Endothelial cell (in vitro differentiated cells): ENCODE measurements at places on chromosomes 6 and 20. TPM values are rescaled to one million over a fixed set of nuclear protein-coding genes. Genes with fewer than 3 reads are reported as not detected.

DNA sequence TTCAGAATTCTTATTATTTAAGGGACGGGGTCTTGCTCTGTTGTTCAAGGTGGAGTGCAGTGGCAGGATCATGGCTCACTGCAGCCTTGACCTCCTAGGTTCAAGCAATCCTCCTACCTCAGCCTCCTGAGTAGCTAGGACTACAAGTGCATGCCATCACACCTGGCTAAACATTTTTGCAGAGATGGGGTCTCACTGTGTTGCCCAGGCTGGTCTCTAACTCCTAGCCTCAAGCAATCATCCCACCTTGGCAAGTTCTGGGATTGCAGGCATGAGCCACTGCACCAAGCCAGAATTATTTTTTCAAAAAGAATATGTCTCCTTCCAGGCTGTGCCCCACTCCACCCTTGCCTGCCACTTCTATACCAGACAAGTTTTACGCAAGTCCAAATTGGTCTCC is 190.1 kb upstream of the SUPT3H start:
- H3K4me3 ChIP-seq: no peak overlapping the region
- no peak for DNase-seq
- no peaks in the 10 kb centered on the region for H3K36me3 ChIP-seq
- no peaks in the 10 kb centered on the region for H3K27me3 ChIP-seq
- H3K4me1 ChIP-seq: peaks cover 11% of the 10 kb centered on the region

- H3K27ac ChIP-seq: no peak overlapping the region
- peaks cover 1% of the 10 kb centered on the region for H3K4me1 ChIP-seq
- H3K27me3 ChIP-seq: peaks cover 9% of the 10 kb centered on the region
- H3K36me3 ChIP-seq: peaks cover 34% of the 10 kb centered on the region
- no peak overlapping the region for H3K4me3 ChIP-seq
Measured at GRCh38 chr20:57649617-57650015, 29.4 kb upstream of the ZBP1 start.

DNA sequence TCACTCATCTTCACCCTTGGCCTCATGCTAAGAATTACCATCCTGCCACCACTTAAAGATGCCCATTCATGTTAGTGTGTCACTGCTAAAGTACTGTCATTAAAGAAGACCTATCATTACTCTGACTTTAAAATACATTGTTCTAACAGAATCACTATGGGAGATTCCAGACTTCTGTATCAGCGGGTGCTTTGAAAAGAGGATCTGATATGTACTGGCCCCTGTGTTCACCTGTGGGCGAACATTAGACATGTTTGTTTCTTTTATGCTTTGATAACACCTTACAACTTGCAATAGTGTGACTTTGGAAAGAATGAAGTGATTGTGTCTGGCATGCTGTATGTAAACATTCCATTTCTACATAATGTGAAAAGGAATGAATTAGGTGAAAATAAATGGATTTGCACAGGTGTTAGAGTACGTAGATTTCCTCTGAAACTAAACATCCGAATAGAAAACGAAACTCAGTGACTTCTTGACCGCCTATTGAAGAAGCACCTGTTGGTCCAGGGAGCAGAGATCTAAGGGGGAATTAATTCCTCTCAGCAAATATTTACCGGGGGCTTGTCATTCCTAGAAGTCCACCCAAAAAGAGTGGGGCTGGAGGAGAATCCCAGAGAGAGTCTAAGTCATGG is 132.3 kb downstream of the CARMIL1 start:
- peaks cover 2% of the 10 kb centered on the region for H3K27me3 ChIP-seq
- peaks cover 42% of the 10 kb centered on the region for H3K4me1 ChIP-seq
- peak overlapping the region; percentile 50 for H3K27ac ChIP-seq
- no peaks in the 10 kb centered on the region for H3K36me3 ChIP-seq
- DNase-seq: no peak

GPLD1 gene
- 1.2 TPM for total RNA-seq

DNA sequence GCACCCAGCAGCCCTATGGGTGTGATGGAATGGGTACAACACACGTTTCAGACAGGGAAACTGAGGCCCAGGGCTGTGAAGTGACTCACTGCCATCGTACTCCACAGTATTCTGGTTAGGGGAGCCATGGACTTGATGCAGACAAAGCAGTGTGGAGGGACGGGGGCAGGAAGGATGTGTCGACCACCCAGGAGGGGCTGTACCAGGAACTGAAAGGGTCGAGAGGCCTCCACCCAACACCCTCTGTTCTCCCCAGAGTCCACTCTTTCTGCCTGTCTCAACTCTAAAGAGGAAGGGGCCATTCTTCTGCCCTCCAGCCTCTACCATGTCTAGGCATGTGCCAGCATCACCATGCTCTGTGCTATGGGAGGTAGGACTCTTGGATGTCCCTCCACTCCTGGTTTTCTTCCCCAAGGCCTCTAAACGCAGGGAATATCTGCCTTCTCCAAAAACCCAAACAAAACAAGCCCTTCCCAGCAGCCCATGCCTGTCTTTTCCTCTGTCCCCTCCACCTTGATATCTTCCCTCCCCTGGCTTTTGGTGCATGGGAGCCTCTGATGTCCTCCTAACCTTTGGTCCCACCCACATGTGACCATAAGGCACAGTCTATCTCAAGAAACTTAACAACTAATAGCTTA is 7.4 kb downstream of the SLC22A1 start:
- H3K4me1 ChIP-seq: peaks cover 5% of the 10 kb centered on the region
- no peak overlapping the region for H3K4me3 ChIP-seq
- peaks cover 6% of the 10 kb centered on the region for H3K27me3 ChIP-seq
- DNase-seq: no peak
- H3K36me3 ChIP-seq: peaks cover 15% of the 10 kb centered on the region

PSORS1C2 gene
- 0.38 TPM for total RNA-seq

DTD1 gene
- total RNA-seq: 31.0 TPM

- DNase-seq: no peak
- H3K4me3 ChIP-seq: no peak overlapping the region
- H3K36me3 ChIP-seq: peaks cover 9% of the 10 kb centered on the region
- no peaks in the 10 kb centered on the region for H3K4me1 ChIP-seq
- no peak overlapping the region for H3K27ac ChIP-seq
- H3K27me3 ChIP-seq: no peaks in the 10 kb centered on the region
Measured at GRCh38 chr20:62254021-62254724, 15.9 kb downstream of the OSBPL2 start.

DNA sequence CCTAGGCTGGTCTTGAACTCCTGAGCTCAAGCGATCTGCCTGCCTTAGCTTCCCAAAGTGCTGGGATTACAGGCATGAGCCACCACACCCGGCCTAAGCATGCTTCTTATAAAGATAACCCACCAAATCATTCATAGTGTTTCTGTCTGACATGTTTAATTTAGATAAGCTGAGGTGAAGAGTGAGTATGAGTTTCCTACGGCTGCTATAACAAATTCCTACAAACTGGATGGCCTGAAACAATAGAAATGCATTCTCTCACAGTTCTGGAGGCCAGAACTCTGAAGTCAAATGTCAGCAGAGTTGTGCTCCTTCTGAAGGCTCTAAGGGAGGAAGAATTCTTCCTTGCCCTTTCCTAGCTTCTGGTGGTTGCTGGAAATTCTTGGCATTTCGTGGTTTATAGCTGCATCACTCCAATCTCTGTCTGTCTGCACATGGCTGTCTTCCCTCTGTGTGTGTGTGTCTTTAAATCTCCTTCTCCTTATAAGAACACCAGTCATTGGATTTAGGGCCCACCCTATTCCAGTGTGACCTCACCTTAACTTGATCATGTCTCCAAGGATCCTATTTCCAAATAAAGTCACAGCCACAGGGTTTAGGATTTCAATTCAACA is 29.9 kb downstream of the MAPK13 start:
- H3K27ac ChIP-seq: no peak overlapping the region
- DNase-seq: no peak
- H3K36me3 ChIP-seq: no peaks in the 10 kb centered on the region
- H3K27me3 ChIP-seq: no peaks in the 10 kb centered on the region
- no peak overlapping the region for H3K4me3 ChIP-seq
- H3K4me1 ChIP-seq: no peaks in the 10 kb centered on the region

GRCh38 chr6:156866220-156867015 is 89.2 kb downstream of the ARID1B start:
- peaks cover 13% of the 10 kb centered on the region for H3K27me3 ChIP-seq
- H3K4me3 ChIP-seq: peak overlapping the region; percentile 17
- H3K4me1 ChIP-seq: peaks cover 69% of the 10 kb centered on the region
- peak overlapping the region; percentile 83 for H3K27ac ChIP-seq

DNA sequence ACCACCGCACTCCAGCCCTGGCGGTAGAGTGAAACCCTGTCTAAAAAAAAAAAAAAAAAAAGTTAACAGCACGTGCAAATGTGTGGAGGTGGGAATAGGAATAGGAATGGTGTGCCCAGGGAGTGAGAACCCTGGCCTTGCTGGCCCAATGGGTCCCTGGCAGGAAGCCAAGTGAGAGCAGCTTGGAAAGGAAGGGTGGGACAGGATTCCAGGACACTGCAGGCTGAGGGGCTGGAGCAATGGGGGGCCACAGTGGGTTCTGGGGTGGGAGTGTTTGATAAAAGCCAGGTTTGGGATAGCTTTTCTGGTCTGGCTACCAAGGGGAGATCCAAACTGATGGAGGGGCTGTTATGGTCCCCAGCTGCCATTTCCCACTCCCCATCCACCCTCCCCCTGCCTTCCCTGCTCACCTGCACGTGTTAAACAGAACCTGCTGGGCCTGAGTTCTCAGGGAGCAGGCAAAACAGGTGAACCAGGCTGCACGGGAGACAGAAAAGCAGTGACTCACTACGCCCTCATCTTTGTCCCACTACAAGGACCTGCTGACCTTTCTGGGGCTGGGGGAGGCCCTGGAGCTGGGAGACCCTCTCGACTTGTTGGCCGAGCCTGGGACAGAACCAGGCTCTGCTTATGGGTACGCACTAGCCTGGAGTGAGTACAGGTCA is 3.3 kb downstream of the SUN5 start:
- DNase-seq: no peak
- H3K4me3 ChIP-seq: no peak overlapping the region
- no peaks in the 10 kb centered on the region for H3K36me3 ChIP-seq
- no peak overlapping the region for H3K27ac ChIP-seq
- no peaks in the 10 kb centered on the region for H3K4me1 ChIP-seq

GRCh38 chr6:168387911-168388310 is 53.1 kb upstream of the SMOC2 start:
- no peak overlapping the region for H3K27ac ChIP-seq
- no peak overlapping the region for H3K4me3 ChIP-seq
- peaks cover 24% of the 10 kb centered on the region for H3K4me1 ChIP-seq
- H3K27me3 ChIP-seq: peaks cover 3% of the 10 kb centered on the region
- H3K36me3 ChIP-seq: no peaks in the 10 kb centered on the region

DNA sequence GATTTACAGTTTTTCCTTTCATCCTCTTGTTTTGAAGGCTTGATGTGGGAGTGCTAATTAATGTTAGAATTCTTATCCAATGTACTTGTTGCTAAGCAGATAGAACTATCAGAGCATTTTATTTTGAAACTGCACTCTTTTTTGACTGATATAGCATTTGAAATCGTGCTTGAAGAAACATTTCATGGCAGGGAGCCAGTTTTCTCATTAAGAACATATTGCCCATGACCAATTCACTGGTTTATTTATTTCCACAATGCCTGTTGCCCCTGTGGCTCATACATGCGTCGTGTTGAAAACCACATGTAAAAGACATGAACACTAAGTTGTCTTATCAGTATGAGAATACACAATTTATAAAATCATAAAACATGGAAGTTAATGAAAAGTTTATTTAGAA is 479.7 kb upstream of the FLRT3 start:
- DNase-seq: no peak
- no peaks in the 10 kb centered on the region for H3K36me3 ChIP-seq
- no peak overlapping the region for H3K4me3 ChIP-seq
- peaks cover 1% of the 10 kb centered on the region for H3K27me3 ChIP-seq
